Effector memory CD8-positive, alpha-beta T cell (primary cell): ENCODE measurements at places on chromosomes 5 and 9.

DNA sequence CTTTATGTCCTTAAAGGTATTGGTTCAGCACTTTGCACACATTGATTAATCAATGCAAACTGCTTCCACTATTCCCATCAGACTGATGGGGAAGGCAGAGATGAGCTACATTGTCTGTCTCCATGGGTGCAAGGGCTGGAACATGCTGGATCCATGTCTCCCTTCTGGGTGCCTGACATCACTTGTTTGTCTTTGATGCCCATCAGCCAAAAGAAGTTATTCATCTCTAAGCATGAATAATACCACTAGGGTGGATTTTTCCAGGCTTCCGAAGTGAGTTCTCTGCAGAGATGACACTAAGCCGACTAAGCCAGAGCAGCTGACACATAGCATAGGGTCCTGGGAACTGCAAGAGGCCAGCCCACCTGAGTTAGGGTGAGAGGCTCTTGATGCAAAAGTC is 8.7 kb downstream of the FGF1 start:
- no peak for DNase-seq

DNA sequence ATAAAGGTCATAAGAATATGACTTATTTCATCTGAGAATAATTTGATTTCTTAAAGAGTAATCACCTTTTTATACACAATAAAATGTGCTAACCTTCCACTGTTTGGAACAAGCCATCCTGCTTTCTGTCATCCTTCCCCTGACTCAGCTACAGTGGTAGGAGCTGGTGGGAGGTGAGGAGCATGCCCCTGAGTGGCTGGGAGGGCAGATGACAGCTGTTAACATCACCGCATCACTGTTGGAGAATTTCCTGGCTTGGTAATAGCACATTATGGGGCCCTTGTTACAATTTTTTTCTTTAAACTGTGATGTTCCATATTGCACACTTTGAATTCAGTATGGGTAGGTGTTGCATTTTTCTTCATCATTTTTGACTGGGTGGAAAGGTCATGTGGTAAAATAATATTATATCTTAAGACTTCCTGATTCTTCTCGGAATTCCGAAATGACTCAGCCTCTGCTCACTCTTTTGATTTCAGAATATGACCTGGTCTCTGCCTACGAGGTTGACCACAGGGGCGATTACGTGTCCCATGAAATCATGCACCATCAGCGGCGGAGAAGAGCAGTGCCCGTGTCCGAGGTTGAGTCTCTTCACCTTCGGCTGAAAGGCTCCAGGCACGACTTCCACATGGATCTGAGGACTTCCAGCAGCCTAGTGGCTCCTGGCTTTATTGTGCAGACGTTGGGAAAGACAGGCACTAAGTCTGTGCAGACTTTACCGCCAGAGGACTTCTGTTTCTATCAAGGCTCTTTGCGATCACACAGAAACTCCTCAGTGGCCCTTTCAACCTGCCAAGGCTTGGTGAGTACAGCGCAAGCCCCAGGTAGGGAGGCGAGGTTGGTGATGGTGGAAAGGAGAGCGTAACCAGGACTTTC is 5.8 kb downstream of the ADAMTS16 start:
- no peak for DNase-seq

DNA sequence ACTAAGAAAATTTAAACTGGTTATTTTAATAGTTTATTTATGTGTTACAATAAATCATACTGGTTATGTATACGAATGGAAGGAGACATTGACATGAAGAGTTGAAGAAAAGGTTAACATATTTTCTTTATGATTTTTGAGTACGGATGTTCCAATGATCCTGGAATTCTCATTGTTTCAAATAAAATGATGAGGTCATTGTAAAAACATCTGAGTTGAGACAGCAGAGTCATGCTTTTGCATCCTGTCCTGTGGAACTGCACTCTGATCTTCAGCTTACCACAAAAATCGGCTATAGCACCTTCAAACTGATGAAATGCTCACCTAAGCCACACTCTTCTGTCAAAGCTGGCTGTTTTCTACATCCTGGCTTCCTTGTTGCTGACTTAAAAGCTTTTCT is 67.8 kb downstream of the PTCD2 start:
- no peak for DNase-seq

GRCh38 chr9:18989865-18990264 is 43.1 kb downstream of the SAXO1 start:
- no peak for DNase-seq

DNA sequence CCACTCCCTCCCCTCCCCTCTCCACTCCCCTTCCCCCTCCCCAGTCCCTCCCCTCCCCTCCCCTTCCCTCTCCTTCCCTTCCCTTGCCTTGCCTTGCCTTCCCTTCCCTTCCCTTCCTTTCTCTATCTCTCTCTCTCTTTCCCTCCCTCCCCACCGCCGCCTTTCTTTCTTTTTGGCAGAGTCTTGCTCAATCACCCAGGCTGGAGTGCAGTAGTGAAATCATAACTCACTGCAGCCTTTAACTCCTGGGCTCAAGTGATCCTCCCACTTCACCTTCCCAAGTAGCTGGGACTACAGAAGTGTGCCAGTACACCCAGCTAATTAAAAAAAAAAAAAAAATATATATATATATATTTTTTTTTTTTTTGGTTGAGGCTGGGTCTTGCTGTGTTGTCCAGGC is 45.5 kb downstream of the IL31RA start:
- DNase-seq, result no peak

DNA sequence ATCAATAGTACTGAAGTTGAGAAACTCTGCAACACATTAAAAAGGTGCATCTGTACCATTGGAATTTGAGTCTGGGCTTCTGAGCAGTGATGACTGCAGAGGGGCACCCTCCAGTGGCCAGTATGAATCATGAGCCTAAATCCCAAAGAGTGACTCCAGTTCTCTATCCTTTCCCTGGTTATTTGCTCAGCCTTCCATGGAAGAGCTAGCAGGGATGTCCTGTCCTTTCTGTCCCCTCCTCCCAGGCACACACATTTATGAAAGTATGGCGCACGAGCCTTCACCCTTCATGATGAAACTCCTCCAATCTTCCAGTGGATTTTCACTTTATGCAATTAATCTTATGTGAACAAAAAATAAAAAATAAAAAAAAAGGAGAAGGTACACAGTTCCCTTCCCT is 81.0 kb downstream of the ESM1 start:
- no peak for DNase-seq

GRCh38 chr9:95481000-95481399 is 35.8 kb downstream of the PTCH1 start:
- DNase-seq, result no peak

DNA sequence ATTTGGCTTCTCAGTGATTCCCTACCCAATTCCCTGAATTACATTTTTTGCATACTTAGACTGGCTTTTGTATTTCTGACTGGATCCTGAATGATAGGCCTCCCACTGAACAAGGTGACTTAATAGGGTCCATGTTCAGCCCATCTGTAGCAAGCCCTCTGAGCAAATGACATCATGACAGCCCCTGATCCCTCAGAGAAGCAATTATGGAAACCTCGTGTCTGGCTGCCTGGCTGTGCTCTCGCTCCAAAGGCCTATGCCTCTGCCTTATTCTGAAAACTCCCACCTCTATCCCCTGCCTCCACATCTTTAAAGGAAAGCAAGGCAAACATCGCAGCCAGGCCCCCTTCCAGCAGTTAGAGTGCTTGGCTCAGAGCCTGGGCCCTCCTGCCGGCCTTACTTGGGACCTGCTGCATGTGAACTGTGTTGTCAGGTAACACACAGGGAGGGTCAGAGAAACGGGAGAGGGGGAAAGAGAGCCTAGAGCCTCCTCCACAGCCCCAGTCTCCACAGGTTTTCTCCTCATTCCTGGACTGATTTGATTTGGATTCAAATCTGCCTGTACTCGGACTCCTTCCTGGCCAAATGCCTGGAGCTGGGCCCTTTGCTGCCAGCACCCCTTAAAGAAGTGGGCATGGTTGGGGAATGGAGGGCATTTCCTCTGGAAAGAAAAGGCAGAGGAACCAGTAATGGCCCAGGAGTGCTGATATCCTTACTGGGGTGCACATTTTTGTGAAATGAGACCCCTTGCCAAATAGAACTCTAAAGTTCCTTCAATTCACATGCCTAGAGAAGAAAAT is 3.8 kb downstream of the DCANP1 start:
- no peak for DNase-seq

GRCh38 chr5:54514841-54515432 is 2.6 kb upstream of the SNX18 start:
- DNase-seq, result no peak

DNA sequence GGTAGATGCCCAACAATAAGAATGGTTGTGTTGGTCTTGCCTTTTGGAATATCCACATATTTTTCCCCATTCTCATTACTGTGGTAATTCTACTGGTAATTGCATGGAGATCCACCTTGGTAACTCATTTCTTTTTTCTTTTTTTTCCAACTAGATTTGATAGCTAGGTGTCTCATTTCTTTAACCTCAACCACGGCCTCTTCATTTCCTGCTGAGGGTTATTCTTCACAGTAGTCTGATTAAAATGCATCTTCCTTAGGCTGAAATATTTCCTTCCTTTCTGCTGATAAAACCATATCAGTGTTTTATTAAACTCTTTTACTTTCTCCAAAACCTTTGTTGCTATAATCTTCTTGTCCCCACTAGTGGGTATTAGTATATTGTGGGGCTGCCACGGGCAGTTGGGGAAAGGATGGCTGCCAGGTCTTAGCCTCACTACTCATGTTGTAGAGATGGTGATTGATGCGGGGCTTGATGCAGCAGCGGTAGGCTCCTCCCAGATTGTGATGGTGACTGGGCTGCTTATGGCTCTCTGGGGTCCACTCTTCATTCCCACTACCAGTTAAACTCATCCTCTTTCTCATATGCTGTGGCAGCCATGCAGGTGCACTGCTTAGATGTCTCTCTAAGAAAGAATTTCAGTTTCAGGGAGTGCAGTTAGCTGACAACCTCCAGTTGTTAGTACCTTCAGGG is 35.9 kb downstream of the KIF2A start:
- DNase-seq, result no peak

GRCh38 chr5:103463261-103463660 is 99.3 kb downstream of the NUDT12 start:
- DNase-seq, result no peak

DNA sequence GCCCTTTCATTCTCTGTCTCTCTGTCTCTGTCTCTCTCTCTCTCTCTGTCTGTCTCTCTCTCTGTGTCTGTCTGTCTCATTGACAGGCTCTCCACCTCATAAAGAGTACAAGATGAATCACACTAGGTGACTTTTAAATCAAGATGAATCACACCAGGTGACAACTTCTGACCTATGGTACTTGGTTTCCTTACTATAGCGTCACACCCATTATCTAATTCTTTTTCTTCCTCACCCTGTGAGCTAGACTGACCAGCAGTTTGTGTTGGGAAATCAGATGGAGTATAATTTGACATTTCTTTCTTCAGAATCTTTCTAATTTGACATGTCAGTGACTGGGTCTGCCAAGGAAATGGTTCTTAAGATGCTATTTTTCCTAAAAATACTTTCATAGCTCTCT is 232.9 kb downstream of the ARRDC3 start:
- no peak for DNase-seq

- DNase-seq, result no peak
Observed at GRCh38 chr9:17528859-17529258, 50.0 kb upstream of the SH3GL2 start.
